ENCODE measurements at places on chromosomes 5 and 9.

DNA sequence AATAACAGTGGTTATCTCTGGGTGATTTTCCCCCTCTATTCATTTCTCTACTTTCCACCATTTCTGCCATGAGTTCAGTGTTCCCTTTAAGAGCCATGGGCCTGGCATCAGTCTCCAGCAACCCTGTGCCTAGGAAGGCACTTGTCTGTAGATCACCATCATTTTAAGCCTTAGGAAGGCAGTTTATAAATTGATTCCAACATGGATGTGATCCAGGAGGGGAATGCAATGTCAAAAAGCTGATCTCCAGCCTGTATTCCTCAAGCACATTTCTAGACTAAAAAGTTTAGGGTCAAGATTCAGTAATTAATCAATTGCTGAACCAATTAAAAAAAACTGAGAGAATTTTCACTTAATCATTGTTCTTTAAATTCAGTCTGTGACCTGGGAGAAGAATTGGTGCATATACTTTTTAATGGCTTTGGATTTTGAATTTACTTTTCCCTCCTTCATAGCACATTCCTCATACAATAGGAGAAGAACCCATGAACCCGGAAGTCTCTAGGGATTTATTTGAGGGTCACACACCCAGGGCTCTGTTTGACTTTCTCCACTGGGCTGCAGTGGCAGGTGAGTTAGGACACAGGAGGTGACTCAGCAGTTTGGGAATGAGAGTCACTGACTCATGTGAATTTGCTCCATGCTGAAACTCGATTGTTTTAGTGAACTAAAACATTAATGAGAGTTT lies 6.1 kb upstream of the ERMP1 start:
- no peak for DNase-seq

- no peak for DNase-seq
Measured at GRCh38 chr9:130207241-130207992, 35.2 kb downstream of the NCS1 start.

- peak; percentile 71 for DNase-seq
Measured at GRCh38 chr5:154072414-154073171, 33.8 kb downstream of the MFAP3 start.

- DNase-seq = no peak
Measured at GRCh38 chr5:88940713-88941112, 57.7 kb upstream of the MEF2C start.

GRCh38 chr5:143828710-143829109 lies 16.7 kb downstream of the HMHB1 start:
- DNase-seq = no peak

DNA sequence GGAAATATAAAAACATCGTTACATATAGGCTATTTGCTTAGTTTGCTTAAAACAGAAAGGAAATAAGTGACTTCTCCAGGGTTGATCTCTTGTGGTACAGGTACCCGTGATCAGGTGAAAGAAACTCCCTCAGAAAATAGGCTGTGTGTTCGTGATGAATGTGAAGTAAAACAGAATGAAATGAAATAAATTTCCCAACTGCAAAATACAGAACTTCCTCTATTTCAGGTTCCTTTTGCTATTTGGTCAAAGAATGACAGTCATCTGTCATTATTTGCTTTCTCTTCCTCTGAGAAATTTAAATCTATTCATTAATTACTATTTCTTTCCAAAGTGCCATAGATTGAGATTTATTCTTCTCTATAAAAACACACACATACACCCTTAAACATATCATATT lies 408.1 kb downstream of the FAM170A start:
- DNase-seq = no peak

- no peak for DNase-seq
Measured at GRCh38 chr9:130860458-130861316, 25.6 kb downstream of the ABL1 start.

DNA sequence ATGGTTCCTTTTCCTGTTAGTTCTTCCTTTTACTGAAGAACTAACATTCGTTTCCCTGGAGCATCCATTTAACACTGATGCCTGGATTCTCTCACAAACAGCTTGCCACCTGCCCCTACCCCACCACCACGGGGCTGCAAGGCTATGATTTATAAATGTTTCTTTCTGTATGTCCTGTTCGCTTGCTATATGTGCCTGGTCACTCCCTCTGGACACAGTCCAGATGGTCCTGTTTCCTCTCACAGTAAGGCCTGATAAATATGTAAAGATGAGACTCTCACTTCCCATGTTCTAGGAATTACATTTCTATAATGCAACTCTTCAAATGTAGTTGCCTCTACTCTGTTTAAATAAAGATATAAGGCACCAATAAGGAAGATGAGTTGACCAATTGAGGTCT lies 146.4 kb upstream of the SHB start:
- no peak for DNase-seq

- no peak for DNase-seq
Measured at GRCh38 chr5:52842111-52842510, 54.4 kb downstream of the ITGA1 start.

GRCh38 chr5:123795688-123796087 lies 283.7 kb downstream of the CSNK1G3 start:
- DNase-seq = no peak

DNA sequence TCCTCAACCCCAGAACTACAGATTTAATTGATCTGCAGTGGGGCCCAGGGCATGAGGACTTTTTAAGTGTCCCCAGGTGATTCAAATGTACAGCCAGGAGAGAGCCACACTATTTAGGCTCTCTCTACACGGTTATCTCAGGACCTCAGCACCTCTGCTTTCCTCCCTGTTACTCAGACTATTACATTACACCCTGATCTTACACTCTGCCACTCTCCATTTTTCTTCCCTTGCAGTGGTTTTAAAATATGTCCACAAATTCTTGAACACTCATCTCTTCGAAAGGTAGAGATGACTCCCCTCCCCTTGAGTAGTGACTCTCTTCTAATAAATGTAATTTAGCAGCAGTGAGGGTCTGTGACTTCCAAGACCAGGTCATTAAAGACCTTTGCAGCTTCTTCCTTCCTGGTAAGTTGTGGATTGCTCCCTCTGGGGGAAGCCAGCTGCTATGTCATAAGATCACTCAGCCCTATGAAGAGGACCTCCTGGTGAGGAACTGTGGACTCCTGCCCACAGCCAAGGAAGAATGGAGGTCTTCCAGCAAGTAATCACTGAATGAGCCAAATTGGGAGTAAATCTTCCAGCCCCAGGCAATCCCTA lies 87.5 kb upstream of the SSBP2 start:
- no peak for DNase-seq

GRCh38 chr5:34576891-34577666 lies 79.0 kb upstream of the RAI14 start:
- DNase-seq = no peak

DNA sequence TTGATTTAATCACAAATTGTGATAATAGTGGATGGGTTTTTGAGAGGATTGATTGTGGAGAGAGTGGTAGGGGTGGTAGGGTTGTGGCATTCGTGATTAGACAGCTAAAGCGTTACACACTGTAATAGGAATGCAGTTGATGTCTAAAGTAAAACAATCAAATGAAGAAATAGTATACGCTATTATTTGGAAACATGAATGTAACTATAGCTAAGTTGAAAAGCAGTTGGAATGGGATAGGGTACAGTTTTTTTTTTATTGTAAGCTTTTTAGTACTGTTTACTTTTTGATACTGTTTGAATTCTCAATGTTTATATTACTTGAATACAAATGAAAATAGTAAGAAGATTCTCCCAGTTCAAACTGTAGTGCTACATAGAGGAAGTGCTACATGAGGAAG lies 51.8 kb downstream of the RANBP17 start:
- no peak for DNase-seq

DNA sequence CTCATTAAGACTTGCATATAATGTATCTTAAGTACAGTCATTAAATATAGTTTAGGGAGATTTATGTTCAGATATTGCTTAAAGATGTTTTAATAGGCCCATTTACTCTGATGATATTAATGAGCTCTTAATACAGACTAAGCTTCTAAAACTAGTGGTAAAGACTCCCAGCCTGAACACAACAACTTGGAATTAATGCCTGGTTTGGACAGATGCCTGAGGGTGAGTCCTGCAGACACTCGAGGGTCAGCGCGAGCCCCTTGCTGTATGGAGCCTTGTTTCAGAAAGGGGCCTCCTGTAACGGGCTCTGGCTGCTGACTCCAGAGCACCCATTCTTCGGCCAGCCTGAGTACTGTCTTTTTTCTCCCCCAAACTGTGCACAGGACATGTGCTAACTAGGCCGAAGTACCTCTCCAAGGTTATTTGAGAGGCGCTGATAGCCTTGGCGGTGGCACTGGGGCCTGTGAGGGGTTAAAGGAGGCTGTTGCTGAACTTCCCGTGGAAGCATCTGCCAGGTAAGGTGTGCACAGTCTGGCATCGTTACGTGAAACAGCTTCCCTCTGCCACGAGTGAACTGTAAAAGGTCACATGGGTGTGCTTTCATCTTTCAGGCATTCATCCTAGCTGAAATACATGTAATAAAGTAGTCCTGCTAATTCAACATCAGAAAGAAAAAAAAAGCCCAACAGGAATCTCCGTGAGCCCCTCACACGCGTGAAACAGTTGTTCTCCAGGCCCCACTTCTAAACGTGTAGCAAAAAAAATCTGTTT lies 113.4 kb downstream of the MVB12B start:
- DNase-seq = no peak

- no peak for DNase-seq
Measured at GRCh38 chr5:158716668-158717067, 383.0 kb downstream of the EBF1 start.

GRCh38 chr9:33698267-33698666 lies 97.1 kb upstream of the PRSS3 start:
- no peak for DNase-seq

DNA sequence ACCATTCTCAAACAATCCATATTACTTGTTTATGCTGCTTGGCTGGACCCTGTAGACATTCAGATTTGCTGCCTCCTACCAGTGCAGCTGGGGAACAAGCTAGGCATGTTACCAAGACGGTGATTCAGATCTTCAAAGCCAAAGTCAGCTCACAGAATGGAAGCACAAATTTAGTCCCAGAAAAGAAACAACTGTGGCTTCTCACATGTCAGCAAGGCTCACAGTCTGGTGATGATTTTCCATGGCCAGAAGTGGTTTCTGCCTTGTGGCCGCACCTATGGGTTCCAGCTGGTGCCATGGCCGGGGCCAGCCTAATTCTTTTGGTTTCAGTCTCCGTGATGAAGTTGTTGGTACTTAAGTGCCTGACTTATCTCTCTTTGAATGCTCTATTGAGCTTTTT lies 182.2 kb downstream of the TMC1 start:
- no peak for DNase-seq

DNA sequence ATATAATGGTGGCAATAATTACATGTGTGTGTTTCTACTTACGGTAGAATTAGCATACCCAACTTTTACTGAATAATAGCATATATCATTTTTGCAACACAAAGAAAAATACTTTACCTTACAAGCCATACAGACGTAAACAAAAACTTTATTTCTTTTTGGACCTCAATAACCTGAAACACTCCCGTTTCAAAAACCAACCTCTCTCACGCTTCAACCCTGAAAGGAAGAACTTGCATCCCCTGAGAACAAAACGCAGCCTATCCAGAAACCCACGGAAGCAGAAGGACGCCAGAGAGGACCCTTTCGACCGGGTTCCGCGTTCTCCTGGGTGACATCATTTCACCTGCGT lies at the start of gene RNF38:
Gene RNF38 (minus strand): TSS at position 290 of the 352 bp plus-strand sequence. CDS start 161 bp downstream, at position 129.
- DNase-seq = no peak

DNA sequence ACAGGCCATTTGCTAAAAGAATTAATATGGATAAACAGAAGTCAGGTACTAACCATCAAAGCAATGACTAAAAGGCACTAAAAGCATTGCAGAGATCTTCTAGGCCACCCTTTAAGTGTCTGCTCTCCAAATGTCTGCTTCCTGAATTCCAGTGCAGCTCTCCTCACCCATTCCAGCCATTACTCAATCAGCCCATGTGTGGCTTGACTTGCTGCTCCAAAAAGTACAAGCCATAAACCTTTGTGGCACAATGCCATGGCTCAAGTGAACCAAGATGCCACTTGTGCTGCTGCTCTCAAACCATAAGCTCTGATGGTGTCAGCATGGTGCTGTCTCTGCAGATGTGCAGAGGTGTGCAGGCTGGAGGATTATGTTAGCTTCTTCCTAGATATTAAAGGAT lies 290.2 kb upstream of the POU5F2 start:
- DNase-seq = peak; percentile 28

Data from DMS79 treated with DMSO at 0.1 percent for 48 hours (cell line).